Activated CD4-positive, alpha-beta memory T cell treated with anti-CD3 and anti-CD28 coated beads for 36 hours (primary cell): ENCODE measurements at places on chromosomes 16 and 17. TPM values are rescaled to one million over a fixed set of nuclear protein-coding genes. Genes with fewer than 3 reads are reported as not detected.

Gene MYL11
- total RNA-seq, result 1.6 TPM

DNA sequence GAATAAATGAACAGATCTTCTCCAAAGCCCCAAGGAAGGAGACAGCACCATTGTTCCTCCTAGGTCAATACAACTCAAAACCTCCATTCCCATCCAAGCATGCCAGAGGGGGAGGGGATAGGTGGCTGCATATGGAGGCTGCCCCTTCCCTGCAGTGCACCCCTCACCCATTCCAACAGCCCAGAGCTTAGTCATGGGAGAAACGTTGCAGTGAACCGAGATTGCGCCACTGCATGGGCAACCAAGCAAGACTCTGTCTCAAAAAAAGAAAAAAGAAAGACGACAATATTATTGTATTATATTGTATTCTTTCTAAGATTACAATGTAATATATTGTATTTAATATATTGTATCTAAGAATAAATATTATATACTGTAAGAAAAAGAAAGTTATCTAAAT is 36.4 kb upstream of the CD300E start:
- DNase-seq, result no peak

Gene P3H4
- 2.5 TPM for total RNA-seq

DNA sequence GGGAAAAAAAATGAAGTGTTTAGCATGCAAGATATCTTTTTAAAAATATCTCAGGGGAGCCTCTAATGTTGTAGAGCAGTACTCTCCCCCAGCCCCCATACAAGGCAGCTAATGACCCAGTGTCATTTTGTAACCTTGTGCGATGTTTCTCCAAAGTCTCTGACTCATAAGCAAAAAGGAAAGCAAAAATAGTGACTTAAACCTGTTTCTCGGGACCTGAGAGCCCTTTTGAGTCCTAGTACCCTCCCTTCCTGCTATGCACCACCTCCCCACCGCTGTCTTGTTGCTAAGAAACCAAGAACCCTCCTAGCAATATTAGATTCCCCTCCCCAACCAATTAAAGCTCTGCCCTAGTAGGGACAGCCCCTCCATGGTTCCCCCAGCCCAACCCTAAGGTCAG is 2.8 kb downstream of the MYCBPAP start:
- DNase-seq, result peak; percentile 80

GRCh38 chr17:16910341-16910740 is 61.6 kb downstream of the TNFRSF13B start:
- DNase-seq, result no peak

DNA sequence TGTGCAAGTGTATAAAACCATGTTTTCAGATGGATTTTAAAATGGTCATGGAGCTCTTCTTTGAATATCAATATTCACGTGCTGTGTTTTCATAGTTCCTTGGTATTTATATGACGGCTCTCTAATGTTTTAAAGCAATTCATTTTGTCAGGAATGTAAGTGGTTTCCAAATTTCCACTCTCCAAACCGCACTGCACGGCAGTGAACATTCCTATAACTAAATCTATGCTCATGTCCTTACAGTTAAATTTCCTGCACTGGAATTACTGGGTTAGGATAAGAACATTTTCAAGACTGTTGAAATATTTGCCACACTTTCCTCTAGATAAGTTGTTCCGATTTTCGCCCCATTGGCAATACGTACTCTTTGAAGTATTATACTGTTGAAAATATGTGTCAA is 398.9 kb downstream of the PMP22 start:
- no peak for DNase-seq

GRCh38 chr16:11676799-11677198 is 8.5 kb downstream of the SNN start:
- no peak for DNase-seq

DNA sequence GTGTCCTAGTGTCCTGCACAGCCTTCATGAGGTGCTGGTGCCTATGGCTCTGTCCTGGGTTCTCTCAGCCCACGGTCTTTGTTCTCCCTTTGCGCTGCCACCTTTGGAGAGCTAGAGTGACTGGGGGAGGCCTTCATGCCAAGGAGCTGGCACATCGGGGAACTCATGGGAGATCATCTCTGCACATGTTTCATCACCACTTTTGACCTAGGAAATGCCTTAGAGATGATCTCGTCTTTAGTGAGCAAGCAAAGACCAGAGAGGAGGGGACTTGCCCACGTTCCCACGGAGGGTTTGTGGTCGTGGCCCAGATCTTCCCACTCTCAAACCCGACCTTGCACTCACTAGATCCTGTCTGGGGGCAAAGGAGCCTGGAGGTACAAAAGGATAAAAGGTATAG is 23.5 kb downstream of the TBX4 start:
- DNase-seq, result no peak

Gene CLDN7
- total RNA-seq, result 1.6 TPM

Gene SEZ6L2
- 0.38 TPM for total RNA-seq

DNA sequence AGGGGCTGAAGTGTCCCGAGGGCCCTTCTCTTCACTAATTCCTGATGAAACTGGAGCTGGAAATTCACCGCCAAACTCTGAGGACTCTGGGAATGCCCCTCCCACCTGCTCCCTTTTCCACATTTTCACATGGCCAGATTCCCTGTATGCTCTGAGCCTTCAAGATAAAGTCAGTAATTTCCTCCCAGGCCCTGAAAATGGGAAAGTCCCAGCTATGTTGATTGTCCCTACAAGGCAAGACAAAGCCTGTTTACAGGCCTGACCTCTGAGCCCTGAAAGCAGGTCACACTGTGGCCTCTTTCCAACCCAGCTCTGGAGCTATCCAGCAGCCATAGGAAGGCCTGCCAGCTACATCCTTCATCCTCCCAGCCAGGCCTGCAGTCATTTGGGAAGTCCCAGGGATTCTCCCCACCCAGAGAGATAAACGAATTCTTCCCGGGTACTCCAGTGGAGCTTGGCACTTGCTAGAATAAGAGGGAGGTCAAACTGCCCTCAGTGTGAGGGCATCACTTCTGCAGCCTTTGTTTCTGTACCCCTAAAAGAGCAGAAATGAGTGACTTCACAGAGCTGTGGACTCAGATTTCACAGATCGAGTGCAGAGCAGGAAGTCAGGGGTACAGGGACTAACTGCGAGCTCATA is 19.6 kb upstream of the CCL2 start:
- no peak for DNase-seq

DNA sequence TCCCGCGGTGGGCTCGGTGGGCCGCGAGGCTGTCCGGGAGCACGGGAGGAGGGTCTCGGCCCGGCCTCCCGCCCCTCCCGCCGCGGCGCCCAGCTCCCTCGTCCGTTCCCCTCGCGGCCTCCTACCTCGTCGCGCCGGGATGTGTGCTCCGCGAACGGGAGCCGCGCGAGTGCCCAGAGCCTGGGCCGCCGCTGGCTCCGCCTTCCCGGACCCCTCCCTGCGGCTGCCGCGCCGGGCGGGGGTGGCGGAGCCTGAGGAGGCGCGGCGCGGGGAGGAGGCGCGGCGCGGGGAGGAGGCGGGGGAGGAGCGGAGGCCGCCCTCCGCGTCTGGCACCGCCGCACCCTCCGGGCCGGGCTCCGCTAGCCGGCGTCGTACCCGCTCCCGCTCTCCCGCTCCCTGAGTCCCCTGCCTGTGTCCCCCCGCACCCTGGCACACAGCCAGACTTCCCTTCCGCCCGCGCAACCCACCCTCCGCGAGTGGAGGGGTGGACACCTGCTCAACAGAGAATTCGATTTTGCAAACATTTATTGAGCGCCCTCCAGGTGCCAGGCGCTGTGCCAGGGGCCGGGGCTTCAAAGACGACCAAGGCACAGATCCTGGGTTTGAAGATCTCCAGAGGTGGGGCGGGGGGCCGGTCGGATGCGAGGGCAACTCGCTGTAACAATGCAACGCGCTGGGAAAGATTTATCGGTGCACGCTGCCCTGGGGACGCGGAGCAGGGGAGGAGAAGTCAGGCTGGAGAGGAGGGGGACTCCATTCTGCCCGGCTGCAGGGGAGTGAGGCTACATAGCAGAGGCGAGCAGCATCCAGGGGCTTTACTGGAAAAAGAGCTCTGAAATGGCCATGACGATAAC is at the start of gene MPP3:
Gene MPP3, minus strand, starts transcription at position 171 of the 854 bp plus-strand sequence. CDS start 1,240 bp downstream, outside the sequence.
- peak; percentile 41 for DNase-seq
